Activated naive CD8-positive, alpha-beta T cell treated with anti-CD3 and anti-CD28 coated beads for 36 hours (primary cell): ENCODE measurements at places on chromosomes 2 and 18. TPM values are rescaled to one million over a fixed set of nuclear protein-coding genes. Genes with fewer than 3 reads are reported as not detected.

DNA sequence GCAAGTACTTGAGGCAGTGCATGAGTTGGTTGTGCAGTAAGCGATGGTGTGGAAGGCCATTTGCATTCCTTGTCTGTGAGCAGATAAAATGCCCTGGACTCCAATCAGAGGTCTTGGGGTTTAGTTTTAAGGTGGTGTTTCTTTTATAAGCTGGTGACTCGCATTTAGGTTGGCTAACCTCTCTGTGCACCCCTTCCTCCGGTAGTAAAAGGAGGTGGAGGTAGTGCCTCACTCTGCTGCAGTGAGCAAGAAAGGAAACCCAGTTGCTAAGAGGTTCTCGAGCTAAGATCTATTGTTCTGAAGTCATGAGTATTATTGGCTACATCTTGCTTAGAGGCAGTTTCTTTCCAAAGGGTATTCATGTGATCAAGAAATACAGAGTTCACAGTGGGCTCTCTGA, 74.3 kb upstream of the EML6 start:
- peaks cover 8% of the 10 kb centered on the region for H3K4me1 ChIP-seq
- DNase-seq = no peak
- no peaks in the 10 kb centered on the region for H3K27me3 ChIP-seq
- no peak overlapping the region for H3K4me3 ChIP-seq
- H3K27ac ChIP-seq = no peak overlapping the region

GRCh38 chr18:9475643-9476591, 604 bp downstream of the RALBP1 start:
- peak overlapping the region; percentile 89 for H3K4me3 ChIP-seq
- peaks cover 25% of the 10 kb centered on the region for H3K36me3 ChIP-seq
- H3K27ac ChIP-seq = peak overlapping the region; percentile 92
- peak; percentile 72 for DNase-seq
- peaks cover 15% of the 10 kb centered on the region for H3K4me1 ChIP-seq

DNA sequence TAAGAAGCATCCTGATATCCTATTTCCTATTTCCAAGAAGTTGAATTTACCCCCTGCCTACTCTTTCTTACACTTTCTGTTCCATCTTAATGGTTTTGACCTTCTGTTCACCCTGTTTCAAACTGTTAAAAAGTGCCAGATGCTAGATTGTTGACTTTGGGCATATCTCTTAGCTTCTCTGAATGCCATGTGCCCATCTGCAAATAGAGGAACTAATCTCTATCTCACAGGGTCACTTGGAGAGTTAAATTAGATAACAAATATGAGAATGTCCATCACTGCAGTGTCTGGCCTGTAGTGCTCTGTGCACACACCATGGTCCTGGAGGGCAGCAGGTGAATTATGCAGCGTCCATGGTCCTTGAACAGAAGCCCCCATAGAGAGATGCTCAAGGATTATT, 83.8 kb downstream of the LRATD1 start:
- no peaks in the 10 kb centered on the region for H3K4me1 ChIP-seq
- no peaks in the 10 kb centered on the region for H3K27me3 ChIP-seq
- H3K36me3 ChIP-seq = no peaks in the 10 kb centered on the region
- no peak overlapping the region for H3K27ac ChIP-seq

GRCh38 chr2:53969968-53970723, 647 bp downstream of the PSME4 start:
- peak; percentile 34 for DNase-seq
- peaks cover 34% of the 10 kb centered on the region for H3K4me1 ChIP-seq
- H3K27me3 ChIP-seq = no peaks in the 10 kb centered on the region
- H3K27ac ChIP-seq = peak overlapping the region; percentile 89
- H3K36me3 ChIP-seq = peaks cover 16% of the 10 kb centered on the region
- H3K4me3 ChIP-seq = peak overlapping the region; percentile 91

- H3K4me1 ChIP-seq = peaks cover 64% of the 10 kb centered on the region
- H3K4me3 ChIP-seq = peak overlapping the region; percentile 79
- H3K36me3 ChIP-seq = peaks cover 53% of the 10 kb centered on the region
- peak overlapping the region; percentile 99 for H3K27ac ChIP-seq
These were observed 5.6 kb downstream of the ARL4C start for GRCh38 chr2:234491281-234491680.

DNA sequence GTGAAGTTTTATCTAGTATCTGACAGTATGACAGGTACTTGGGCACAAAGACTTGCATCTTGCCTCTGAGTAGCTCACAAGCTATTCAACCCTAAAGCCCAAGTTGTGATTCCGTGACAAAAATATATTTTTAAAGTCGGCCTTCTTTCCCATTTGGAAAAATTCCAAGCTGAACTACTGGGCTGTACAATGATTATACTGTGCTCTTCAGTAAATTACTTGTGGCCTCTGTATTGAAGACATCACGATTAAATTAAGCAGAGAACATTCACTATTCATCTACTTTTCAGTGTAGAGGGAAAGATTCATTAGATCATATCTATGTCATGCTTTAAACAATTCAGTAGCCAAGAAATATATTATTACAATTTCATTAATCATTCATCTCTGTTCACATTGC, 282.2 kb downstream of the CDH2 start:
- DNase-seq = no peak
- no peak overlapping the region for H3K4me3 ChIP-seq
- no peak overlapping the region for H3K27ac ChIP-seq
- H3K36me3 ChIP-seq = no peaks in the 10 kb centered on the region
- no peaks in the 10 kb centered on the region for H3K4me1 ChIP-seq
- no peaks in the 10 kb centered on the region for H3K27me3 ChIP-seq

GRCh38 chr2:68846091-68846490, 25.1 kb downstream of the BMP10 start:
- no peak overlapping the region for H3K4me3 ChIP-seq
- H3K36me3 ChIP-seq = no peaks in the 10 kb centered on the region
- H3K27me3 ChIP-seq = peaks cover 12% of the 10 kb centered on the region
- no peaks in the 10 kb centered on the region for H3K4me1 ChIP-seq
- DNase-seq = no peak

DNA sequence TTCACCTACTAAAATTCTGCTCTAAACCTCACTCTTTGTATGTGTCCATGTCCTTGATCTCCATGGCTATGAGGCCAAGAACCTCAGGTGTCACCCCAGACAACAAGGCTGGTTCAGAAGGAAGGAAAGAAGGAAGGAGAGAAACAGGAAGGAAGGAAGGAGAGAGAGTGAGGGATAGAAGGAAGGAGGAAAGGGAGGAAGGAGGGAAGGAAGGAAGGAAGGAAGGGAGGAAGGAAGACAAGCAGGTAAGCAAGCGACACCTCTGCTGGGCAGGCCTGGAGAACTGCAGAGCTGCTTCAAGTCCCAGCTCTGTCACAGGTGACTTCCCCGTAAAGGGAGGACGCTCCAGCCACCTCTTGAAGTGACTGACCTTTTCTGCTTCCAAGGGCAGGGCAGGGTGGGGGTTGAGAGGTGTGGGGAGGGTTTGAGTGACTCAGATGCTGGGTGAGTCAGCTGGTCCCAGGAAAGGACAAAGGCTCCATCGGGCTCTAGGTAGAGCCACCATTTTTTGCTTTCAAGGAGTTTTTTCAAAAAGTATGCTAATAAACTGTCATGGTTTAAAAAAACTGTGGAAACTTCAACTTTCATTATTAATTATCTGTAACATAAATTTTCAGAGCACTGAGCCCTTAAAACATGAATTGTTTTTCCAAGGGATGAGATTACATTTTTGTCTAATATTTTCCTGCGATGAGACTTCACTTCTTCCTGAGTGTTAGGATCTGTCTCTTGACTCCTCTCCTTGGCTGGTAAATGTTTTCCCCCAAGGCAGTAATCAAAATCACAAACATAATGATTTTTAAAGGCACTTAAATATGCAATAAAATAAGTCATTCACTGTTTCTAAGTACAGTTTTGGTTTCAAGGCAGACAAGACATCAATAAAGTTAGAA, 90.1 kb upstream of the L3MBTL4 start:
- peaks cover 4% of the 10 kb centered on the region for H3K27me3 ChIP-seq
- no peak for DNase-seq
- H3K27ac ChIP-seq = no peak overlapping the region
- no peaks in the 10 kb centered on the region for H3K36me3 ChIP-seq
- H3K4me3 ChIP-seq = no peak overlapping the region
- no peaks in the 10 kb centered on the region for H3K4me1 ChIP-seq

DNA sequence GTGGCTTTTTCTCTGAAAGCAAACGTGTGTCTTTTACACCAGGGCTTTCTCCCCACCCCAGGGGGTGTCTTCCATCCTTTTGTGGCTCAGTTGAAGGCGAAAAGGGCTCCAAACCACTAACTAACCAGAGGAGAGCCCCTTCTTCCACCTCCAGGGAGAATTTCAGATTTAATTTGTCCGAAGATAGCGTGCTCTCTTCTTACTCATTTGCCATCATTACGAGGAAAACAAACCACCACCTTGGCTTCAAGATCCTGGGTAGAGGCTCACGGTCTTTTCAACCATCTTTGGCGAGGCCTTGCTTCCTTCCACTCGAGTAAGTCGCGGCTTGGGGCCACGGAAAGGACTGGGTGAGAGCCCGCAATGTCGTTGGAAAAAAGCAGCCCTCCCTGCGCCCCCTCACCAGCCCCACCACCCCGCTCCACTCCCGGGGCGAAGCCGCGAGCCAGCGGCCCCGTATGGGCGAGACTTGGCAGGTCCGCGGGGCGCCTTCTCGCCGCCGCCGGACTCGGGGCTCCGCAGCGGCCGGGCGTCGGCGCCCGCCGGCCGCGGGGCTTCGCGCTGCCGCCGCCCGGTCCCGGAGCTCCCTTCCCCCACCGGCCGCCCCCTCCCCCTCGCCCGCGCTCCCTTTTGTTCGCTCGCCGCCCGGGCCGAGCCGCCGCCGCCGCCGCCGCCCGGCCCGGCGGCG, 1.7 kb upstream of the ZNF532 start:
- H3K27me3 ChIP-seq = peaks cover 84% of the 10 kb centered on the region
- no peak for DNase-seq
- peak overlapping the region; percentile 63 for H3K4me3 ChIP-seq
- H3K27ac ChIP-seq = peak overlapping the region; percentile 20
- H3K36me3 ChIP-seq = peaks cover 3% of the 10 kb centered on the region

DNA sequence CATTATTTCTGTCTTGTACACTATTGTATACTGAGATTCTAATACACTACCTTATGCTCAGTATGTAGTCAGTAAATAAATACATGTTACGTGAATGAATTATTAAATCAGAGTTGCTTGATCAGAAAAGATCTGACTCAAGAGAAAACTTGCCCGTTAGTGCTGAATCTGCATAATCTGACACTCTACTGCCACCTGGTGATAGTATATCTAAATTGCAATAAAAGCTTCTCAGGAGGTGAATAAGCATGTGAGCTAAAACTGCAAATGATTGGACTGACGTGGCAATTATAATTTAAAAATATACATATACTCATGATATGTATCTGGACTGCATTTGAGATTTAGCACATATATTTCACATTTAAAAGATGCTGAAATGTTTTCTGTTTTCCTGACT, 70.4 kb downstream of the KIAA1328 start:
- H3K27me3 ChIP-seq = no peaks in the 10 kb centered on the region
- no peak overlapping the region for H3K4me3 ChIP-seq
- no peak for DNase-seq
- H3K27ac ChIP-seq = no peak overlapping the region

DNA sequence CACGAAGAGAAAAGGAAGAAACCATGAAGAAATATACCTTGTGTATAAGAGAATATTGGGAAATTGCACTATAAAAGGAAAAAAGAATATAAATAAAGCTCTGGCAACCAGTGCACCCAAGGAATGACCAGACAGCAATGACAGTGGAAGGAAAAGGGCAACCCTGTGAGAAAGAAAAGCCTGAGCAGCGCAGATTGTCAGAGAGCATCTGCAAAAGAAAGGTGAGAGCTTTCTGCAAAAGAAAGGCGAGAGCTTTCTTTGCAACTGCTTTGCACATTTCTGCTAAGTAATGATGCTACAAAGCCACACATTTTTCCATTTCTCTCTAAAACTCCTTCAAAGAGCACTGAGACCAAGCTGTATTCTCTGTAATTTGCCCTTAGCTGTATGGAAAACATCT, 83.6 kb downstream of the CTNNA2 start:
- no peaks in the 10 kb centered on the region for H3K27me3 ChIP-seq
- H3K4me3 ChIP-seq = no peak overlapping the region
- H3K27ac ChIP-seq = no peak overlapping the region
- H3K36me3 ChIP-seq = no peaks in the 10 kb centered on the region

- DNase-seq = no peak
- no peak overlapping the region for H3K4me3 ChIP-seq
- no peaks in the 10 kb centered on the region for H3K36me3 ChIP-seq
- H3K27ac ChIP-seq = no peak overlapping the region
These were observed 14.3 kb downstream of the FRZB start for GRCh38 chr2:182852090-182852489.

DNA sequence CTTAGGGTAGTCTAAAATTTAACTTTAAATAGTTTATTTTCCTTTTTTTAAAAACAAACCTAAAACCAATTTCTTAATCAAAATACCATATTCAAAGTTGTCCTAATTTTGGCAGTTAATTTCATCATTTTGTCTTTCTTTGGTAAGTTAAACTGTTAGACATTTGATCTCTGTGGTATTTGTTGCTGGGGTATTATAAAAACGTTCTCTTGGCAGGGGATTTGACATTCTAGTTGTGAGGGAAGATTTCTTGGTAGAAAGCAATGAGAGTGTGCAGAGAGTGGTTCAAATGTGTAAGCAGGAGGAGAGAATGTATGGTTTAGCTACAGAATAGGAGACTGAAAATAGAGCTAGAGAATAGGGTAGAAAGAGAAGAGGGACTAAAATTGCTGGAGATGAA, 14.6 kb downstream of the GULP1 start:
- H3K4me1 ChIP-seq = no peaks in the 10 kb centered on the region
- DNase-seq = no peak
- no peak overlapping the region for H3K4me3 ChIP-seq

DNA sequence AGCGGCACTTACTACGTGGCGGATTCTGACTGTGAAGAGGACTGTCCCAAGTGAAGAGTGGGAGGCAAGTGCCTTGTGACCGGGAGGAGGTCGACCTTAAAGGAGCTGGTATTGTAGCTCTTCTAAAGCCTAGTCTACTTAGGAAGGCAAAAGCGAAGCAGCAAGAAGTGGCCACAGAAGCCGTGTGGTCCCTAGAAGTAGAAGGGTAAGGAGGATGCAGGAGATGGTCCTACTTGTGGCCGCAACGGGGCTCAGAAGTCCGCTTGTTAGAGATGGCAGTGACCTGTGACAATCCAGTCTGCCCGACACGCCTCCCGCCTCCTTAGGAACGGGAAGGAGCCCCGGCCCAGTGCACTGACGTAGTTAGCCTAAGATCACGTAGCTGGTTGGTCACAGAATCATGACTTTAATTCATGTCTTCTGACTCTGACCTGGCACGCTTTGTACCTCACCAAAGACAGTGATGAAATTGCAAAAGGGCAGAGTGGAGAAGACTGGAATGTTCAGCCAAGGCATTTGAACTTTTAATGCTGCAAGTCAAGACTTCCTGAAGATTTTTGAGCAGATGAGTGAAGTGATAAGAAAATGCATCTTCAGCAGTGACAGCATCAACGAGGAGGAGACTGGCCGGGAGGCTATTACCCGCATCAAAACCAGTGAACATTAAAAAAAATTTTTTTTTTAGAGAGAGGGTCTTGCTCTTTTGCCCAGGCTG, 749 bp upstream of the EIF2AK3 start:
- peak; percentile 85 for DNase-seq
- H3K27ac ChIP-seq = no peak overlapping the region
- no peaks in the 10 kb centered on the region for H3K36me3 ChIP-seq
- H3K4me1 ChIP-seq = peaks cover 12% of the 10 kb centered on the region
- H3K4me3 ChIP-seq = no peak overlapping the region

Gene ROCK1
- total RNA-seq = 48.0 TPM

Gene ACMSD
- not detected for total RNA-seq

Gene GPR35
- 7.8 TPM for total RNA-seq
